Spinal cord (tissue), 10 donors: ENCODE measurements at places on chromosomes 2 and 18. TPM values are rescaled to one million over a fixed set of nuclear protein-coding genes. Genes with fewer than 3 reads are reported as not detected.

LAMA3 gene
- polyA plus RNA-seq: 7.7 TPM

TUBB8B gene
- 0.65 TPM for polyA plus RNA-seq

PIEZO2 gene
- 14.0 TPM for polyA plus RNA-seq

LYG2 gene
- 0.33 TPM for polyA plus RNA-seq

RAB10 gene
- 194 TPM for polyA plus RNA-seq

LINC00305 gene
- polyA plus RNA-seq: not detected

TET3 gene
- polyA plus RNA-seq: 19.2 TPM

PRADC1 gene
- polyA plus RNA-seq: 28.2 TPM

CTAGE1 gene
- polyA plus RNA-seq: not detected

CXCR1 gene
- polyA plus RNA-seq: not detected

RAPH1 gene
- polyA plus RNA-seq: 30.7 TPM

PDCL3 gene
- polyA plus RNA-seq: 26.5 TPM

DUSP19 gene
- 5.2 TPM for polyA plus RNA-seq

CD8B gene
- 3.5 TPM for polyA plus RNA-seq

NFE2L2 gene
- 62.8 TPM for polyA plus RNA-seq

GREB1 gene
- polyA plus RNA-seq: 12.8 TPM

OSBPL6 gene
- 17.5 TPM for polyA plus RNA-seq

LRP1B gene
- polyA plus RNA-seq: 31.8 TPM

BBS5 gene
- polyA plus RNA-seq: 18.0 TPM

CYB5A gene
- polyA plus RNA-seq: 61.7 TPM

ECEL1 gene
- 80.4 TPM for polyA plus RNA-seq

SLC23A3 gene
- polyA plus RNA-seq: 0.17 TPM

MAP3K19 gene
- 6.2 TPM for polyA plus RNA-seq

IL1B gene
- polyA plus RNA-seq: 1.7 TPM

CDKL4 gene
- polyA plus RNA-seq: 1.2 TPM

SETBP1 gene
- polyA plus RNA-seq: 24.7 TPM

REG1A gene
- polyA plus RNA-seq: not detected

CYP27A1 gene
- 18.5 TPM for polyA plus RNA-seq

DSG4 gene
- not detected for polyA plus RNA-seq

MYOM1 gene
- 15.4 TPM for polyA plus RNA-seq

CCL20 gene
- 0.49 TPM for polyA plus RNA-seq

FBLN7 gene
- polyA plus RNA-seq: 10.6 TPM

MEP1B gene
- 0.38 TPM for polyA plus RNA-seq

C2orf81 gene
- polyA plus RNA-seq: 5.9 TPM

FAM110C gene
- polyA plus RNA-seq: 7.6 TPM

ABCG5 gene
- 0.44 TPM for polyA plus RNA-seq

KLHL14 gene
- 10.0 TPM for polyA plus RNA-seq

STON1 gene
- 19.5 TPM for polyA plus RNA-seq

EVA1A gene
- 1.1 TPM for polyA plus RNA-seq
